ENCODE measurements at places on chromosomes 13 and 19.
A peak's percentile ranks its signal among the peaks of the same experiment; 100 is the strongest.

DNA sequence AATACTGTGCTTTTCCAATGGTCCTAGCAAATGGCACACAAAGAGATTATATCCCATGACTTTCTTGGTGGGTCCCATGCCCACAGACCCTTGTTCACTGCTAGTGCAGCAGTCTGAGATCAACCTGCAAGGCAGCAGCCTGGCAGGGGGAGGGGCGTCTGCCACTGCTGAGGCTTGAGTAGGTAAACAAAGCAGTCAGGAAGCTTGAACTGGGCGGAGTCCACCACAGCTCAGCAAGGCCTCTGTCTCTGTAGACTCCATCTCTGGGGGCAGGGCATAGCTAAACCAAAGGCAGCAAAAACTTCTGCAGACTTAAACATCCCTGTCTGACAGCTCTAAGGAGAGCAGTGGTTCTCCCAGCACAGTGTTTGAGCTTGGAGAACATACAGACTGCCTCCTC, 82.9 kb downstream of the ZNF737 start:
- no peak for DNase-seq

- no peak for DNase-seq
Observed at GRCh38 chr19:14375582-14376291, 5.5 kb upstream of the ADGRE5 start.

DNA sequence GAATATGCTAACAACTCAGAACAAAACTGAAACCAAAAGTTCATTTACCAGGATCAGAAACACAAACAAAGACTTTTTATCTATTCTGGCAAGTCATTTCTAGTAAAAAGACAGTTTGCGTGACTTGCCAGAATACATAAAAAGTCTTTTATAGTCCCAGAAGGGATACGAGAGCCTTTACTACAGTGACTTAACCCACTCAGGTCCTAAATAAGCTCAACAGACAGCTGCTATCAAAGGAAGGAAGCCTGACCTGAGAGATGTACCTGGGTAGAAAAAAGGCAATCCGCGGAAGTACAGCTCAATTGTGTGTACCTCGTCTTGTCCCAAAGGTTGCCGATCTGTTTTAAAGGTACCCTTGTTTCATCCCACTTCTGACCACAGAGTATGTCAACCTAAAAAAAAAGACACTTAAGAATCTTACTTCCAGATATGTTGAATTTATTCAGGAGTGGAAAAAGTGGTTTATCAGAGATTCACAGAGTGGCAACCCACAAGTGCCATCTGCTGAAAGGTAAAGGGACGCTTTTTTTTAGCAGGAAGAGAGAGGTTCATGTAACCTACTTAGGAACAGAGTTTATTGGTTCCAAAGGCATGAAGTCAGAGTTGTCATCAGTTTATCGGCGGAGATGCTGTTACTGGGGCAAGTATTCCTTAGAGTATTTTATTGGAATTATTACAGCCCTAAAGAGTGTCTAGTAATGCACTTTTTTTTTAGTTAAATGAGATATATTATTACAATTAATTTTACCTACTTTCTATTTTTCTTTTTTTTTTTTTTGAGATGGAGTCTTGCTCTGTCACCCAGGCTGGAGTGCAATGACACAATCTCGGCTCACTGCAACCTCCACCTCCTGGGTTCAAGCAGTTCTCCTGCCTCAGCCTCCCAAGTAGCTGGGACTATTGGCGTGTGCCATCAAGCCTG, 69.7 kb upstream of the C1QTNF9B start:
- DNase-seq = peak; percentile 62

DNA sequence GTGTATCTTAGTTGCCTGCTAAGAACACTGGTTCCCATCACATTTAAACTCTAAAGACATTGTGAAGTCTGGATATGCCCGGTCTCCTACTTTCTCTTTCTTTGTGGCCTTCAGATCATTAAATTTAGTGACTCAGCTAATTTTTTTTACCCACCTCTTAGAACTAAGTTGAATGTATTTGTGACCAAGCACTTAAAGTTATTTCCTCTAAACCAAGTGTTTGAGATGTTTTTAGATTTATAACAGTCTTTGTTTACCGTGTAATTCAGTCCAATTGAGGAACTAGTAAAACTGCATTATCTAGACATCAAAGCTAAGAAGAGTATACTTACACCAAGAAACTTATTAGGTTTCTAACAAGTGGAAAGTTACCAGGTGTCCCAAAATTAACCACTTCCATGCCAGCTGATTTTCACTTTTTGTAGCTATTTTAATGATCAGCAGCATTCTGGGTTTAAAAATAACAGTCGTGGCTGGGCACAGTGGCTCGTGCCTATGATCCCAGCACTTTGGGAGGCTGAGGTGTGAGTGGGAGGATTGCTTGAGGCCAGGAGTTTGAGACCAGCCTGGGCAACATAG, 53.1 kb downstream of the ARHGAP35 start:
- no peak for DNase-seq

GRCh38 chr13:104301171-104301975, 1235.2 kb upstream of the SLC10A2 start:
- DNase-seq = no peak

GRCh38 chr13:21365574-21365973, 93.5 kb downstream of the ZDHHC20 start:
- DNase-seq = no peak

- peak; percentile 92 for DNase-seq
Observed at GRCh38 chr19:48333467-48334384, 8.4 kb downstream of the EMP3 start.

GRCh38 chr13:49146950-49147355, 73.2 kb upstream of the MLNR start:
- no peak for DNase-seq

GRCh38 chr13:101893021-101893420, 440.5 kb downstream of the ITGBL1 start:
- DNase-seq = no peak

GRCh38 chr19:41327576-41328156, 17.7 kb downstream of the CCDC97 start:
- peak; percentile 62 for DNase-seq

DNA sequence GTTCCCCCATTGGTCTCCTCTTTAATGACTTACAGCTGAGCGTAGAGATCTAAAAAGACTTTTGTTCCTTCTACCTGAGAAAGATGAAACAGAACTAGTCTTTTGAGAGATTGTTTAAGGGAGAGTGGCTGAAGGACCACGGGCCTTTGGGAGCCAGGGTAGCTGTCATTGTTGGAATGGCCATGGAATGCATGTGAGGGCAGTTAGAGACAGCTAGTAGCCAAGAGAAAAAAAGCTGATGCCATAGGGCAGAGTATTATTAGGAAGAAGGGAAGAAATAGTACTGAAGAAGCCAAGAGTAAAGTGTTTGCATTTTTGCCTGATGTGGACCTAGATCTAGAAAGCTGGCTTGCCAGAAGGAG, 5.6 kb downstream of the ZNF507 start:
- no peak for DNase-seq

DNA sequence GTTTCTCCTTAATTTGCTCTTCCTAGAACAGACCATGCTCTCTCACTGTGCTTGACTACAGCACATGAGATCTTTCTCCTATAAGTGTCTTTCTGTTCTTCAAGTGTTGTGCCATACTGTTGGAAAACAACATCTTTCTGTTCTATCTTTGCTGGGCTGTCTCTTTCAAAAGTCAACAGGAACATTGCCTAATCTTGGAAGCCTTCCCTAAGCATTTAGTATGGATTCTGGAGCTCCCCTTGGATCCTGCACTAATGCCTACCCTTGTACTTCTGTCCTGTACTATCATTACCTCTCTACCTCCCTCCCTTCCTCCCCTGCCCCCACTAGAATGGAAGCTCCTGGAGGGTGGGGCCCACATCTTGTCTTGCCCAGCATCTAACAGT, 26.8 kb downstream of the STARD13 start:
- no peak for DNase-seq

GRCh38 chr19:21912654-21913053, 76.7 kb upstream of the ZNF43 start:
- DNase-seq = no peak

GRCh38 chr13:99356262-99357091, 49.3 kb upstream of the GPR183 start:
- DNase-seq = no peak

GRCh38 chr19:5987077-5987818, 9.3 kb upstream of the RANBP3 start:
- DNase-seq = peak; percentile 67

DNA sequence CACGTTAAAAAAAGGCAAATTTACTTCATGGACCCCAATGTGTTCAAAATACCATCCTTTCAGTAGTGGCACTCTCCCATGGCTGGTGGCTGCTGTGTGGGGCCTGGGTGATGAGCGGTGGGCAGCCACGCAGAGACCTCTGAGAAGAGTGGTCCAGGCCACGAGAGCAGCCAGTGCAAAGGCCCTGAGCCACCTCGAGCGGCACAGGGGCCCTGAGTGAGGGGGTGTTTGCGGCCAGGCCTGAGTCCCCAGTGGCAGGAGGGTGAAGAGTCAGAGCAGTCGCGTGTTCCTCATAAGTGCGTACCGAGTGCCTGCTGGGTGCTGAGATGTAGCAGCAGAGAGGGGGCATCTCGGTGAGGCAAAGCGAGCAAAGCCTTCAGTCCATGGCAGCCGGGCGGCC, 7.0 kb downstream of the ZNF444 start:
- DNase-seq = no peak

Data from CD4-positive, alpha-beta T cell (primary cell).